ENCODE measurements at places on chromosomes 1 and 21. TPM values are rescaled to one million over a fixed set of nuclear protein-coding genes. Genes with fewer than 3 reads are reported as not detected.

- DNase-seq: no peak
Measured at GRCh38 chr1:244730153-244730933, 77.4 kb downstream of the DESI2 start.

The CXADR gene
- 145 TPM for total RNA-seq

DNA sequence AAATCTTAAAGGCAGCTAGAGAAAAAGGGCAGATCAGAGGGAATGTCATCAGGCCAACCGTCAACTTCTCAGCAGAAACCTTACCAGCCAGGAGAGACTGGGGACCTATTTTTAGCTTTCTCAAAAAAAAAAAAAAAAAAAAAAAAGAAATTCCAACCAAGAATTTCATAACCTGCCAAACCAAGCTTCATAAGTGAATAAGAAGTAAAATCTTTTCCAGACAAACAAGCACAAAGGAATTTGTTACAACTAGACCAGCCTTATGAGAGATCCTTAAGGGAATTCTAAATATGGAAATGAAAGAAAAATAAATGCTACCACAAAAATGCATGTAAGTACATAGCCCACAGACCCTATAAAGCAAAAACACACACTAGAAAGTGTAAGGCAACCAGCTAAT lies 267.7 kb downstream of the AKT3 start:
- DNase-seq: no peak

The SLC44A3 gene
- 5.0 TPM for total RNA-seq

DNA sequence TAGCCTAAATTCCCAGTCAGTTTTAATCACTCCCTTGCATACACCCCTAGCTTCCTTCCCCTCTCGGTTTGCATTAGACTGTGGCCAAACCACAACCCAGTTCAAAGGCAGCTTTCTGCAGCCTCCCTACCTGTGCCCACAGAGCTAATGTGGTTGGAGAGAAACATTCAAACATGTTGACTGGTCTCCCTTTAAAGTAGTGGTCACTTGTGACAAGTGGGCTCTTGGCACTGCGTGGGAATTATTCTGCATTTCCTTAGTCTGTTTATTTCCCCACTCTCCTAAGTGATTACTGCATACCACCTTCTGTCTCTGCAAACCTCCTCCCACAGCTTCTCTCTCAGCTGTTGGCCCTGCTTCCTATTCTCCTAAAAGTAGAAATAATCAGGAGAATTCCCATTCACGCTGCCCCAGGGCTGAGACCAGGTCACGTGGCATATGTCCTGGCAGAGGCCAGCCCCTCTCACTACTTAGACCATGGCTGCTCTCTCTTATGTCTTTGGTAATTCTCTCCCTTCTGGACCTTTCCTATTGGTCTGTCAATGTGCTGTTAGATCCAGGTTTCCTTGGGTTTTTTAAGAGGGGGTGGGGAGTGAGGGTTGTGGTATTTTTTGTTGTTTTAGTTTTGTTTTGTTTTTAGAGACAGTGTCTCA lies 38.4 kb upstream of the CD101 start:
- no peak for DNase-seq

DNA sequence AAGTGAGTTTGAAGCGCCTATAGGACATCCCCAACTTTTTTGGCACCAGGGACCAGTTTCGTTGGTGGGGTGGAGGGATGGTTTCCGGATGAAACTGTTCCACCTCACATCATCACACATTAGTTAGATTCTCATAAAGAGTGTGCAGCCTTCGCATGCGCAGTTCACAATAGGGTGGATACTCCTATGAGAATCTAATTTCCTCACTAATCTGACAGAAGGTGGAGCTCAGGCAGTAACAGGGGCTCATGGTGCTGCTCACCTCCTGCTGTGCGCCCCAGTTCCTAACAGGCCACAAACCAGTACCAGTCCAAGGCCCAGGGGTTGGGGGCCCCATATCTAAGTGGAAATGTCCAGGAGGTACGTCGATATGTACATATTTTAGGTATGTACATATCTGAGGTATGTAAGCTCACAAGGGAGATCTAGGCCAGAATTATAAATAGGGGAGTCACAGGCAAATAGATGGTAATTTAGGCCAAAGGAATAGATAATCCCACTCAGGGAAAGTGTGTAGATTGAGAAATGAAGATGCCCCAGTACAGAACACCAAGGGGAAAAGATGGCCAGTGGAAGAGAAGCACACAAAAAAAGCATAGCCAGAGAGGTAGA lies 27.5 kb upstream of the RASAL2 start:
- no peak for DNase-seq

The DMRTA2 gene
- not detected for total RNA-seq

The IARS2 gene
- total RNA-seq: 69.8 TPM

DNA sequence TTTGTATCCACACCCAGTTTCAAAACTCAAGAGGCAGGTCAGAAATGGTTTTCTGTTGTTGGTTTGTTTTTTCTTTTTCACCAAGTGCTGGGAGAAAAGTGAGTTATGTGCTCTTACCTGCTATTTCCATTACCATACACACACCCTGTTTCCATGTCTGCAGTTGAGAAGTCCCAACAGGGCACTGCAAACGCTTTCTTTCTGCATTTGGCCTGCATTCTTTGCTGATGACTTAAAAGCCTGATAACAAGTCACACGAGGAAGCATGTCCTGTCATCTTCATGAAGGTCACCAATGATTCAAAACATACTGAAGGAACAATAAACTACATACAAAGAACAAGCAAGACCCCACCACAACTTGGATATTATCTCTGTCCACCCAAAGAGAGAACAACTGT lies 24.8 kb upstream of the KCNE1 start:
- no peak for DNase-seq

DNA sequence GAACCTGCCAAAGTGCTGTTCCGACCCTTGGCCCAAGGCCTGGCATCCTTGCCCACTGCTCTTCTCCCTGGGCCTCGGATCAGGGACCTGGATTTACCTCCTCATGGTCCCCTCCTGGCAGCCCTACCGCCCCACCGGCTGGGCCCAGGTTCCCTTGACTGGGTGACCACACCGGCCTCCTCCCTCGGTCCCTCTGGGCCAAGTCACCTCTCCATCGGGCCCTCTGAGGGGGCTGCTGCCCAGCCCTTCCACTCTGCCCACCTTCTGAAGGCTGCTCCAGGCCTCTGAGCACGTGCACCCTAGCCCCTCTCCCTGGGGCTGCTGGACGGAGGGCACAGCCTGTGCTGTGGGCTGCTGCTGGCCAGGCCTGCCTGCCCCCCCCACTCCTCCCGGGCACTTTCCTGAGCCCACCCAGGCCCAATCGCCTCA lies 9.3 kb upstream of the MMEL1 start:
- DNase-seq: no peak

The MPZ gene
- total RNA-seq: 6.1 TPM

- peak; percentile 35 for DNase-seq
Measured at GRCh38 chr1:117564227-117565075, 41.4 kb upstream of the TENT5C start.

- DNase-seq: no peak
Measured at GRCh38 chr1:184010788-184011187, 26.7 kb downstream of the COLGALT2 start.
